NCI-H1436 treated with DMSO at 0.1 percent for 48 hours (cell line): ENCODE measurements at places on chromosomes 12 and 14.

DNA sequence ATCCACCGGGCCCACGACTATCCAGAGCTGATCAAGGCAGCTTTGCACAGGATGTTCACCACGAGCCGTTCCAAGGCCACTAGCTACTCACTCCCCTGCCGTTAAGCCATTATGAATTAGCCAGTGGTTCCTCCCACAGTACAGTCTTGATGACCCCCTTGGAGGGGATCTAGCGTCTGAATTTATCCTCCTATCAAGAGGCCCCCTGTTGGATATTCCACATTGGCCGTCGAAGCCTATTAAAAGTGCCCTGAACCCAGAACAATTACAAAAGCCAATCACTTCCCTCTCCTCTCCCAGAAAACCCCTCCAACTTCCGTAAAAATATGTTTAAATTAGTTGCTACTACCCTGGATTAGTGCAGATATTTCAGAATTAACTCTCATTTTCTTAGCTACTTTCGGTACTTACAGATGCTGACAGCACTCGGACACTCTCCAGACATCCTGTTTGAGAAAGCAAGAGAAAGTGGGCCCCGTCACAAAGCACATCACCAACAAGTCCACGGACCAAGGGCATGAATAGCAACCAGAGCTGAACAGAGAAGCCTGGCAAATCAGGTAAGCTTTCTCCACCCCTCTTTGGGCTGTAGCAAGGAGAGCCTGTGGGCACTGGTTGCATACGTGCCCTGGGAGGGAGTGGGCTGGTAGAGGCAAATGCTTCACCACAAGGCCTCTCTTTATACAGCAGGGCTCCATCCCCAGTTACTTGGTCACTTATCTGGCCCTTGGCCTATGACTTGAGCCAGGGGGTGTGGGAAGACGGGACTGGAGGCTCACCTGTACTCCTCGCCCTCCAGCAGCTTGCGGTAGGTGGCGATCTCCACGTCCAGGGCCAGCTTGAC, 5.3 kb downstream of the KRT3 start:
- no peak for DNase-seq

DNA sequence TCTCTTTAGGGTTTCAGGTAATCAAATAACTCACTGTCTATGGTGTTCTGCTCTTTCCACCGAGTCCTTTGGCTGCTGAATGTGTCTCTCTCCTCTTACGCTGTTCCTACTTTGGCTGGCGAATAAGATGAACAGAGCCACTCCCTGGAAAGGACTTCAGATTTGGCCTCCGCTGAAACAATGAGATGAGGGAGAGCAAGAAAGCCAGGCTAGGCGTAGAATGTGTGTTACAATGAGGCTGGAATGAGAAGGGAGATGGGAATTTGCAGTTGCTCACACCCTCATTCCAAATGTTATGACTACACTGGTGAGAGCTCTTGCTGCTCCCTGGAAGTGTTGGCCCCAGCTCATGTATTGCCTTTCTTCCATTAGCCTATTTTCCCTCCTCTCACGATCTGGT, at the start of gene MFAP5:
MFAP5 (minus strand) TSS at position 234 of the 400 bp plus-strand sequence. CDS start 722 bp downstream, outside the sequence.
- no peak for DNase-seq

DNA sequence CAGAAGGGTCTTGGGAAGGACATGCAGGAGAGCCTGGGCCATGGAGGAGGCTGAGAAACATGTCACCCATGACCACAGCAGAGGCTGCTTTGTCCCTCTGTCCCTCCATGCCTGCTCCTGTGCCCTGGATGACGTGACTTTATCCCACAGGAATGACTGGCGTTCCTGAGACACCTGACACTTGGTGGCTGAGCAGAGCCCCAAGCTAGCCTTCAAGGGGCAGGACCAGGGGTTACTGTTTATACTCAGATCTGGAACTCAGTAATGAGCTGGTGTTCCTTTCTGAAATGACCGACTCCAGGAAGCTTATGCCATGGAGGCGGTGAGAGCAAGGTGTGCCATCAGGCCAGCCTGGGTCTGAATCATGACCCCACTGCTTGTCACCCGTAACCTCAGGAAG, 44.2 kb downstream of the ZFP36L1 start:
- no peak for DNase-seq

DNA sequence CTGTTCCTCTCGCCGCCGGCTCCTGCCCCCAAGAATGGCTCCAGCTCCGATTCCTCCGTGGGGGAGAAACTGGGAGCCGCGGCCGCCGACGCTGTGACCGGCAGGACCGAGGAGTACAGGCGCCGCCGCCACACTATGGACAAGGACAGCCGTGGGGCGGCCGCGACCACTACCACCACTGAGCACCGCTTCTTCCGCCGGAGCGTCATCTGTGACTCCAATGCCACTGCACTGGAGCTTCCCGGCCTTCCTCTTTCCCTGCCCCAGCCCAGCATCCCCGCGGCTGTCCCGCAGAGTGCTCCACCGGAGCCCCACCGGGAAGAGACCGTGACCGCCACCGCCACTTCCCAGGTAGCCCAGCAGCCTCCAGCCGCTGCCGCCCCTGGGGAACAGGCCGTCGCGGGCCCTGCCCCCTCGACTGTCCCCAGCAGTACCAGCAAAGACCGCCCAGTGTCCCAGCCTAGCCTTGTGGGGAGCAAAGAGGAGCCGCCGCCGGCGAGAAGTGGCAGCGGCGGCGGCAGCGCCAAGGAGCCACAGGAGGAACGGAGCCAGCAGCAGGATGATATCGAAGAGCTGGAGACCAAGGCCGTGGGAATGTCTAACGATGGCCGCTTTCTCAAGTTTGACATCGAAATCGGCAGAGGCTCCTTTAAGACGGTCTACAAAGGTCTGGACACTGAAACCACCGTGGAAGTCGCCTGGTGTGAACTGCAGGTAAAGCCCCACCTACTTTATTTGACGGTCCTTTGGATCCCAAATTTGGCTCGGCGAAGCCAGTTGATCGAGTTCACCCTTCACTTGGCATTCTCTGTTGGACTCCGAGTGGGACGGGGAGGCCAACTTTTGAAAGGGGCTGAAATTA, 1.5 kb downstream of the WNK1 start:
- no peak for DNase-seq

DNA sequence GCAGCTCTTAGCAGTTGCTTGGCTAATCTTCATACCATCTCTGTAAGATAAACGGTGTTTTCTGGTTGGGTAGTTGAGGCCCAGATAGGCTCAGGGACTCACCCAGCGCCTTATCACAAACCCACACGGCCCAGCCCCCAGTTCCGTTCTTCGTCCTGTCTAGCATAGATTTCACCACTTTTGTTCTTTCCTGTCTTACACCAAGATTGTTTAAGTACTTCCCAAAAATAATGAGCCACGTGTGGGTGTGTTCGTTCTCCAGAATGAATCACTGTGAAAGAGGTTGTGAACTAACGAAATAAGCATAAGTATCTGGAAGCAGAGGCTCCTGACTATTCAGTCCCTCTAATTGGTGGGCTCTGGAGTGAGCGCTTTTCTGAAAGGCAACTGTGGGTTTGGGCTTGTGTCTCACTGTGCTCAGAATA, 21.4 kb downstream of the ACVR1B start:
- DNase-seq: no peak

- DNase-seq: no peak
Observed at GRCh38 chr14:99685596-99685995, 1.5 kb downstream of the CYP46A1 start.

DNA sequence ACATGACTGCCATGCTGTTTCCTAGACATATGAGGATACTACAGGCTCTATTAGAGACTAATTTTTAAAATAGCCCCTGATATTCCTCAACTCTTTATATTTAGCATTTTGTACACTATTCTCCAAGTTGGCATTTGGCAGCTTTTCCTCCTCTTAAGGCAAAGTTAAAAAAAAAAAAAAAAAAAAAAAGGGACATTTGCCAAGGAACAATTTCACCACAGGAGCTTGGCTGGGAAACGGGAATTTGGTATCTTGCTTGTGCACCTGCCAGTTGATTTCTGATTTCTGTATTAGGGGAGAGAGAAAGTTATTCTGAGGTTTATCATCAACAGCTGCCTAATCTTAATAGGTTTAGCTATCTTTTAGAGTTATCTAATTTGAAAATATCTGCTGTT, 87.2 kb downstream of the CAND1 start:
- no peak for DNase-seq

DNA sequence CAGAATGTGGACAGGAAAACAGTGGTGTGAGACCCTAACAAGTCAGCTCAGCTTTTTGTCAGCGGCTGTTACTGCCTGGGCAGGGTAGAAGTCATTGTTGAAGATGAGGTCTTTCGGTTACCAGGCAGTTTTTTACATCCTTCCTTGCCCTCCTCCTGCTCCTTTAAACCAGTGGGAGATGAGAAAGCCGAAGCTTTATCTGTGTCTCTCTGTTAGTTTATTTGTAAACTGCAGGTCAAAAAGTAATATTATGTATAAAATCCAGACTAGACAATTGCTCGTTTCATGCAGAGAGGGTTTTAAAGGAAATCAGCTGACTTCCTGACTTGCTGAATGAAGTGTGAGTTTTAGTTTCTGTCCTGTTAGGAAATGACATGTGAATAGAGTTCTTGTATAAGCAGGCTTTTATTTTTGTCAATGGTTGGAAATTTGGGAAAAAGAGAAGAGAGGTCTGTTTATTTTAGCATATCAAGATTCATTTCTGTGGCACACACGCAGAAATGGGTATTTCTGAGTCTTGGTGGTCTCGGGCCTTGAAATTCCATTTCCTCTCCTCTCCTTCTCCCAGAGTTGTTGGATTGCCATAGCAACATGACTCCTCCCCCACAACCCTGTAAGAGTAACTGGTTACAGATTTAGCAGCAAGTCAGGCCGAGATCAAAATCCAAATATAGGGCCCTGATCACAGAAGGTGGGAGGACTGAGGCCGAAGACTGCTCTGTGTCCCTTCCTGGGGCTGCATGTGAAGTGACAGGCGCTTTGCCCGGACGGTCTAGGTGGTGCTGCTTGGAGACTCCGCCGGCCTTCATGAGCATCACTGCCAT, 60.8 kb downstream of the SAMD4A start:
- no peak for DNase-seq

GRCh38 chr14:97023871-97024270, 226.7 kb downstream of the VRK1 start:
- DNase-seq: no peak

GRCh38 chr14:73427516-73428264, 30.7 kb downstream of the NUMB start:
- DNase-seq: no peak

- no peak for DNase-seq
Observed at GRCh38 chr14:65223636-65224035, 121.3 kb upstream of the MAX start.

DNA sequence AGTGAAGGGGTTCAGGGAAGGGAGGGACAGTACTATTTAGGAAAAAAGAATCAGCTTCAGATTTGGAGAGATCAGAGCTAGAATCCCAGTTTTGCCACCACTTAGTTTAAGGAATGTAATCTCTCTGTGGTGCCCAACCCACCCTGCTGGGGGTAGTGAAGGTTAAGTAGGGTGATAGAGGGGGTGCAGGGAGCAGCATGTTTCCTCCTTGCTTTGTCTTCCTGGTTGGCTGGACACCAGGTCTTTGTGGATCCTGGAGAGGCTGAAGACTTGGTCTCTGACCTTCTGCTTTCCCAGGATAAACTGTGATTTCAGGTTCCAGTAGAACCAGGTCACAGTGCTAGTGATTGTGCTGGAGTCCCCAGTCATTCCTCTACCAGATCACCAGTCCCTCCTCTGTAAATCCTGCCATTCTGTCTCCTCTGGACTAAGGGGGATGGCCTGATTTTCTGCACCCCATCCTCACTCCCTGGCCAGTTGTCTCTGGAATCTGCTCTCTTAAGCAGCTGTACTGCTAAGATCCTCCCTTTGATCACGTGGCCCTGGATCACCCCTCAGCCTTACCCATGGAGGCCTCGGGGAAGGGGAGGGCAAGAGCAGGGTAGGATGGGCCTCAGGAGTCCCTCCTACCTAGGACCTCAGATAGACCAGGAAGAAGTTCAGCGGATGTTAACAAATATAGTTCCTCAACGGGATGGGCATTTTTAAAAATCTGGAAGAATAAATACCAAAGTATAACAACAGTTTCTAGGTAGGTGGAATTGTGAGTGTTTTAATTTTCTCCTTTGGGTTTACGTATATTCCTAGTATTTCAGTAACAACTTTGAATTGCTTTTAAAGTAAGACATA, 3.1 kb downstream of the MAP3K12 start:
- no peak for DNase-seq

DNA sequence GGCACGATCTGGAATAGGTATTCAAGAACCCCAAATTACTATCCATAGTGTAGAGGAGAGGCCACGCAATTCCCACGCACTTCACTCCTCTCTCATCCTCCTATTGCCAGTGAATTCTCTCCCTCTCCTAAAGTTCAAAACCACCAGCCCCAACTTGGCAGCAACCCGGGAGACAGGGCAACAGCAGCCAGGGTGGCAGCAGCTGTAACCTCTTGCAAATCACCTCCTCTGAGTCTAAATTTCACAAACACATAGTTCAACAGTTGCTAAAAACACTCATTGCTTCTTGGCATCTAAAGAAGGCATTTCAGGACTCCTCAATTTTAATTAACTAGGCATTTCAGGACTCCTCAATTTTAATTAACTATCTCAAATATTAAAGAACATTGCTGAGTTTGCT, 37.7 kb upstream of the MANSC4 start:
- no peak for DNase-seq

DNA sequence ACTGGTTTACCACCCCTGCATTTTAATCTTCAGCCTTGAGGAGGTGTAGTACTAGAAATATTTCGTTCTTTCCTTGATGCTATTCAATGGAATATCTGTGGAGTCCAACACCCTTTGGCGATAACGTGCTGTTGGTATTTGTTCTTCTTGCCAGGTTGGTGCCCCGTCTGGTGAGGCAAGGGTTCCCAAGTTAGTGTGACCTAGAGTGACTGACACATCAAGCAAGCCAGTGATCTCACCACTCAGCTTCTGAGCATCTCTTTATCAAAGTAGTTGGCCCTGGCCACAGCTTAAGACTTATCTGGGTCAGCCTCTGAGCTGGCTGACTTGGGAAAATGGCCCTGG, 60.2 kb downstream of the PLXNC1 start:
- no peak for DNase-seq

GRCh38 chr12:57781244-57781643, 1.3 kb upstream of the TSFM start:
- DNase-seq: no peak

- DNase-seq: no peak
Observed at GRCh38 chr12:96213869-96214268, 19.7 kb downstream of the ELK3 start.

- DNase-seq: no peak
Observed at GRCh38 chr14:99628887-99629618, 15.9 kb upstream of the HHIPL1 start.

DNA sequence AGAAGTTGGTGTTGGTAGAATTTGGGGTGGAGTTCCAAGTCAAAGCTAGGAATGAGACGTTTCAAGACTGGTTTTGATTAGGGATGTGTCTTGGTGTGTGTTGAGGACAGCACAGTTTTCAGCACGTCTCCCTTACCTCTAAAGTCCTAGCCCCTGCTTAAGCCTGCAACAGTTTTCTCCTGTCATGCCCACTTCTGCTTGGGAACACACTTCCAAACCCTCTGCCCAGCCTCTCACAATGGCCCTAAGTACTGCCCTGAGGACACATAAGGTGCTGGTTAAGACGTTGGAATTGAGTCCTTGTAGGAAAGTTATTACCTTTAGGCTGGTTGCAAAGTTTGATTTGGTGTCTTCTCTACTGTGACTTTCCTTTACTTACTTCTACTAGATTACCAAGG, 710 bp upstream of the BMAL2 start:
- DNase-seq: no peak

- DNase-seq: no peak
Observed at GRCh38 chr12:54933376-54933775, 51.2 kb downstream of the TESPA1 start.

- no peak for DNase-seq
Observed at GRCh38 chr12:116000252-116000651, 277.2 kb downstream of the MED13L start.
